Large intestine (tissue), 12 donors: ENCODE measurements at places on chromosomes 3 and 15. TPM values are rescaled to one million over a fixed set of nuclear protein-coding genes. Genes with fewer than 3 reads are reported as not detected.

SAMMSON gene
- polyA plus RNA-seq: 0.09 TPM

DGKG gene
- polyA plus RNA-seq: 4.8 TPM

DNA sequence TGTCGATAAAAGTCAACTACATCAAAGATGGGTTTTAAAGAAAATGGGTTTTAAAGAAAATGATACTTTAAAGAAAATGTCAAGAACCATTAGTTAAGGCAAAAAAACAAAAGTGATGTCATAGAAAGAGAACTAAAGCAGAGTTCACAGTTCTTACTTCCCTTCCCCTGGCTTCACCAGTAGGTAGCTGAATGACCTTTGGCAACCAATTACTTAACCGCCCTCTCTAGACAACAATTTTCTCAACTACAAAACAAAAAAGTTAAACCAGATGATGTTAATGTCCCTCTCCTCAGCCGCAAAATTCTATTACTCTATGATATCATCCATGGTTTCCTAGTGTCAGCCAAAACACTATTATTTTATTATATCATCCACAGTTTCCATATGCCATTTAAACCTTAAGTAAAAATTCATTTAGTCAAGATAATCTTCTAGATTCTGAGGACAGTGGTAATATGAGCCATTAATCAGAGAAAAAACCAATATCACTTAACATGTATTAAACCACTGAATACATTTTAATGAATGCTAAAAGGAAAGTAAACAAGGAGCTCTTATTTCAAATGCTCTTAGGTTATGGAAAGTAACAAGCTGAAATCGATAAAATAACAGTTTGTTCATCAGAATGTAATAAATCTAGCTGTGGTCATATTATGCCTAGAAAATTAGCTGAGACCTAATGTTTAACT, 13.1 kb downstream of the RYK start:
- DNase-seq: peak; percentile 51

DNA sequence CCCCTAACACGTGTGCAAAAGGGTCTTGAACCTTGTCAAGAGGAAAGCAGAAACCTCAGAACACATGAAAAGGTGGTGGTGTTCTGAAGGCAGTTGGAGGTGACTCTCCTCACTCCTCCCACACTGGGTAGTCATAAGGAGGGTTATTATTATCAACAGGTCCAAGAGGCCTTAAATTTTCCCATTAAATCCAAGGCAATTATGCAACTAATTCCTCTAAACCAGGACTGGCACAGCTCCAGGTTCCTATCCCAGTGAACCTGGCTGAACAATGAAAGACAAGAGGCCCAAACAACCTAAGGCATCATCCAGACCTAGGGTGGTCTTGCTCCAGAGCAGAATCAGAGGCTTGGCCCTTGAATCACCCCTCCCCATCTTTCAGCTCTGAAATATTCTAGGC, 15.0 kb downstream of the MYLK start:
- no peak for DNase-seq
